ENCODE measurements at places on chromosomes 3 and 15.

- no peak for DNase-seq
Observed at GRCh38 chr15:99253381-99254090, 2.3 kb downstream of the LRRC28 start.

DNA sequence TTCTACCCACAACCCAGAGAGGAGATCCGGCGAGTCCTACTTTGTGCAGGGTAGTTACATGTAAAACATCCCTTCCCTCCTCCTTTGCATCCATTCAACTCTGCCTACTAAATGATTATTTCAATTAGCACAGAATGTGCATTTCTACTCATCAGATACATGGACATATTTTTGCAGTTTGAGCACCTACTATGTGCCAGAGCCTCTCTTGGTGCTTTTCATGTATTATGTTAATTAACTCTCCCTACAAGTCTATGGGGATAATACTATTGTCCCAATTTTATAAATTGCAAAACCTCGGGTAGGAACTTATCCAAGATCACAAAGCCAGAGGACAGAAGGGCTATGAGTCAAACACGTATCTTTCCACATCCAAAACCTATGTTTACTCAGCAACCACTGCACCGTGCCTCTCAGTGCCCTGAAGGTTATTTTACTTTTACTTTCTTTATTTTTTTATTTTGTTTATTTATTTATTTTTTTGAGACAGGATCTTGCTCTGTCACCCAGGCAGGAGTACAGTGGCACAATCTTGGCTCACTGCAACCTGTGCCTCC is 432.8 kb downstream of the MAGI1 start:
- DNase-seq, result no peak

- no peak for DNase-seq
Observed at GRCh38 chr15:66008940-66009562, 139.8 kb downstream of the RAB11A start.

DNA sequence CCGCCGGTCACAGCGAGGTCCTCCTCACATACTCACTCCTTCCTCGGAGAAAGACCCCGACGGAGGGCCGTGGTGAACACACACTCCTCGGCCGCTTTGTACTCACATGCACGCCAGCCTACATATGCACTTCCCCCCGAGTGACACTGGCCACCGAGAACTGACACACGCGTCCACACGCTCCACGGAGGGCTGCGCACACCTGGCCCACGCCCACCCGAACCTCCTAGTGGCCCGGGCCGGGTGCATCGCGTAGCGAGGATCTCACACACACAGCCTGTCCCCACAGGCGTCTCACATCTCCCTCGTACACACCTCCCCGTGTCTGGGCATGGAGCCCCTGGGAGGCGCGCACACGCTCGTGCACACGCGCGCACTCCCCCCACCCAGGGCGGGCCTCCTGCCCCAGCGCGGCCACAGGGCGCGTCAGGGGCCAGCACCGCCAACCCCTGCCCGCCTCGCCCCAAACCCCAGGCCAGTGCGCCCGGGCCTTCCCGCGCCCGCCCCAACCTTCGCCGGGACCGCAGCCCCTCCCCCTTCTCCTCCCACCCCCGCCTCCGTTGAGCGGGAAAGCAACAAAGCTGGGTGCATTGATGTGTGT is 411 bp upstream of the C3orf70 start:
- DNase-seq, result no peak

DNA sequence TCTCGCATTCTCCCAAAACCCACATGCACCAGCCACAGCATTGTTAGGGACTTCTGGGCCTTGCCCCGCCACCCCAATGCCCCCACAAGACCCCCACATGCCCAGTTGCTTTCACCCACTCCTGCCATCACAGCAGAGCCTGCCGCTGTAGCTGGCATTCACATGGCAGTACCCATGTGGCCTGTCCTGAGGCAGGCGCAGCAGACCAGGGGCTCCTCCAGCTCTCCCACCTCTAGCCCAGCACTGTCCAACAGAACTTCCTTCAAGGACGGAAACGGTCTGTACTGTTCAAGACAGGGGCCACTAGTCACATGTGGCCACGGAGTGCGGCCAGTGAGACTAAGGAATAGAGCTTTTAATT is 32.5 kb downstream of the ANP32A start:
- DNase-seq, result no peak

- no peak for DNase-seq
Observed at GRCh38 chr15:70084461-70084860, 13.3 kb downstream of the TLE3 start.

DNA sequence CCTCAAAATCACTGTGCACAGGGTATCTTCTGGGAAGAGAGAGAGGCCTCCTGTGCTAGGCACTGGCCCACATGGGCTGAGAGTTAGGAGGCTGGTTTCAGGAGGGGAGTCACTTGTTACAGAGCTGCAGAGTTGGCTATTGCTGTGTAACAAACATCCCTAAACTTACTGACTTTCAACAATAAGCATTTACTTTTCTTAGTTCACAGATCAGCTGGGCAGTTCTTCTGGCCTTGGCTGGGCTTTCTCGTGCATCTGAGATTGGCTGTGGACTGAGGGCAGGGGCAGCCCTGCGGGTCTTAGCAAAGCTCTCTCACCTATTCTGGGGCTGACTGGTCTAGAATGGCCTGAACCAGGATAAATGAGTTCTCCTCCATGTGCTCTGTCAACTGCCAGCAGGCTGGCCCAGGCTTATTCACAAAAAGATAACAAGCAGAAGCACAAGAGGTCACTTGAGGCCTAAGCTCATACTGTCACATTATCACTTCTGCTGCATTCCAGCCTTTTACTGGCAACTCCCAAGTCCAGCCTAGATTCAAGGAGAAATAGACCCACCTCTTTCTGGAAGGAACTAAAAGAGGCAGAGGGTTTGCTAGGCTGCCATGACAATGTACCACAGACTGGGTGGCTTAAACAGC is 17.2 kb upstream of the RBSN start:
- no peak for DNase-seq

- no peak for DNase-seq
Observed at GRCh38 chr3:124094496-124094895, 102.6 kb upstream of the ROPN1 start.

GRCh38 chr3:72580900-72581299 is 267.3 kb downstream of the SHQ1 start:
- DNase-seq, result no peak

DNA sequence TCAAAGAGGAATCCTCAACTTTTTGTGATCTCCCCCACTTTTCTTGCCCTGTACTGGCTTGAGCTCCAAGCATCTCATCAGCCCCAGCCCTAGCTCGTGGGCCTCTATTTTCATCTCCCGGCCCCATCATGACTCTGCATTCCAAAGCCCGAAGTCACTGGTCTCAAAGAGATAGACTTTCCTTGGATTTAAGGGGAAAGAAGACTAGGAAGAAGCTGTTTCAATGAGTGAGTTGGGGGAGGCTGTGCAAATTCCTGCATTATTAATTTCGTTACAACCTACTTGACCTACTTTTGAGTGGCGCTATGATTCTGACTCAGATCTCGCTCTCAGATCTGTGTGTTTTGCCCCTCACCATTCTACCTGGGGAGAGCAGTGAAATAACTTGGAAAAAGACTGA is 266.6 kb upstream of the TBL1XR1 start:
- DNase-seq, result no peak

GRCh38 chr15:90029024-90029423 is 27.9 kb downstream of the ZNF710 start:
- DNase-seq, result no peak

DNA sequence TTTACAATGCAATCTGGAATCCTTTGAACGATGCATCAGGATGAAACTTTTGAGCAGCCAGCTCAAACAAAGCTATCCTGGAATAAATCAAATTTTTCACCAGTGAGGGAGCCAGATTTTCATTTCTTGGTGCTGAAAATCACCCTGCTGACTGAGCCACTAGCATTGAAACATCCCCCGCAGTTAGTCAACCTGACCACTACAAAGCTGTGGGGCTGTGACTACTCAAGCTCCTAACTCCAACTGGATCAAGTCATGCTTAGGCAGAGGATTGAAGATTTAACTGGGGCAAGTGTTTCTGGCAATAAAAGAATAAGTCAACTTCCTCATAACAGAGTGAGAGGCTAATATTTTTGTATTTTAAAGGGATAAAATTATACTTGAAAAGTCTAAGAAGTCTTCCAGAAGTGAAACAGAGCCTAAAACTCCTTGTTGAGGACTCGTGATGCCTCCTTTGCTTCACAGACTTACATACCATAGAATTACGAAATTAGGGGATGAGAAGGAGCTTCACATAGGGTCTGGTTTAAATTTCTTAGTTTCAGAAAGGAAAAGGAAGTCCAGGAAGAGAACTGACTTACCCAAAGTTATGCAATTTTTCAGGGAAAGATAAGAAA is 177.8 kb downstream of the SERPINI1 start:
- no peak for DNase-seq

DNA sequence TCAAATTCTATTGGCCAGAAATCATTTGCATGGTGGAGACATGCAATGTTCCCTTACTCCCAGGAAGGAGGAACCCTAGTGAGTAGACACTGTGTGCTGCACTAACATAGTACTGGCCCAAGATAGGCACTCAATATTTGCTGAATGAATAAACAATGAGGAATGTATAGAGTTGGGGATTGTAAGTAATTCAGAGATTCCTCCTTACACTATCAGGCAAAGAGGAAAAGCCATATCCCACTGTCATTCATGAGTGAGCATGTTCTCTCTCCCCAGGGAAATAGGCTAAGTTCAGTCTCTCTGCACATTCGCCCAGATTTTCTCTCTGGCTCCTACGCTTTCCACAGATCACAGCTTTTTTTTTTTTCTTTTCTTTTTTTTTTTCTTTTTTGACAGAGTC is 154.9 kb upstream of the WNT5A start:
- no peak for DNase-seq

GRCh38 chr3:82707035-82707434 is 945.6 kb upstream of the GBE1 start:
- no peak for DNase-seq

DNA sequence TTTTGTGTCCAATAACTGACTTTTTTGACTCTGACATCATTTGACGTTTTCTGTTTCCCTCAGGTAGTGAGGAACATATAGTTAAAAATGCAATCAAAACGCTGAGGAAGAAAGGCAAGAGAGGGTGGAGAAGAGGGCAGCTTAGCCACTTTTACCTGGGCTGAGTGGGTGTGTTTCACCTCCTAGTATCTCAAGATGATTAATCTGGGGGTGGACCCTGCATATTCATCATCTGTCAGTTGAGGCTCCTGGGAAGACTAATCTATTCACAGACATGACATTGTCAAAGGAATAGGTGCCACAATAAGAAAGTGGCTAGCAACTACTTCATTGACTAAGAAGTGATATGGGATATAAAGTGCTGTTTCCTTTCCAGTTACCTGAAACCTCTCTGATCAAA is 331.5 kb upstream of the RARB start:
- no peak for DNase-seq

- no peak for DNase-seq
Observed at GRCh38 chr15:85642065-85642692, 152.5 kb downstream of the KLHL25 start.

- peak; percentile 33 for DNase-seq
Observed at GRCh38 chr15:31081056-31081455, 20.5 kb downstream of the TRPM1 start.

DNA sequence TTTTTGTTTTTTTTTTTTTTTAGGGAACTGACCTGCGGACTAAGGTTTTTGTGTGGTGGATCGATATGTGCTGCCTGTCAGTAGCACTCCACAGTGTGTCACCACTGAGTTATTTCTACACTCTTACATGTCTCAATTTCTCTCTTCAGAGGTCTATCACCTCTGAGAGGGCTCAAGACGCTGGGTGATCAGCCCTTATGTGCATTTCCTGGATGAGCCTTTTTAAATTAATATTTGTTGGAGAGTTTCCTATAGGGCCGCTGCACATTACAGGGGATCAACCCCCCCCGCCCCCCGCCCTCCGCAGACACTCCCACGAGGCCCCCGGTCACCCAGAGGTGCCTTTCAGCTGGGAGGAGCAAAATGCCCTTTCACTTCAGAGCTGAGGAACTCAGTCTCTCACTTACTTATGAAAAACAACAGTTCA is 34.5 kb upstream of the AP4E1 start:
- peak; percentile 21 for DNase-seq

DNA sequence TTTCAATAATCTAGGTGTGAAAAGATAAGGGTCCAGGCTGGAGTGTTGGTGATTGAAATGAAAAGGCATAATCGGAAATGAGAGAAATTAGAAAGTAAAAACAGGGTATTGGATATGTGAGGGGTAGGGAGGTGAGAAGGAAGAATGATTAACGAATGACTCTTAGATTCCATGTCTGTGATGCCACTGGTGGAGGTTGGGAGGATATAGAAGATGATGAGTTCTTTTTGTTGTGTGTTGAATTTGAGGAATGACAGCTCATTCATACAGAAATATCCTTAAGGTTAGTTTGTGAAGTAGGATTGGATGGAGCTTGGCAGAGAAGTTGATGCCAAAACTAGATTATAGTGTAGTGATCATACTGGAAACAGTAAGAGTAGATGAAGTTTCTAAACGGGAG is 72.2 kb upstream of the CCNL1 start:
- no peak for DNase-seq

GRCh38 chr3:23961066-23961465 is 16.0 kb downstream of the NR1D2 start:
- DNase-seq, result no peak

- DNase-seq, result no peak
Observed at GRCh38 chr3:41259449-41260062, 60.3 kb downstream of the CTNNB1 start.

GRCh38 chr15:87209891-87210689 is 1046.4 kb downstream of the NTRK3 start:
- no peak for DNase-seq

DNA sequence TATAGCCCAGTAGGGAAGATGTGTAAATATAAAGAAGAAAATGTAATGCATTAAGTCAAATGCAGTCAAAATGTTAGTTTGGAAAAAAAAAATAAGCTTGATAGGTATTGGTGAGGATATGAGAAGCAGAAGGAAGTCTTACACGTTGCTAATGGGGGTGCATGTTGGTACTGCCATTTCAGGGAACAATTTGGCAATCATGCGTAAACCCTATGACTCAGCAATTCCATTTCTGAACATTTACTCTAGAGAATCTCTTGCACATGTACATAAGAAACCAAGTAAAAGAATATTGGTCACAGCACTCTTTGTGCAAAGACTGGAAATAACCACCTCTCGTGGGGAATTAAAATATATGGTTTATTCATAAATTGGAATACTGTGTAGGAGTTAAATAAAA is 35.5 kb upstream of the TIMP4 start:
- DNase-seq, result no peak

- DNase-seq, result no peak
Observed at GRCh38 chr3:58198362-58198761, 12.4 kb downstream of the DNASE1L3 start.

DNA sequence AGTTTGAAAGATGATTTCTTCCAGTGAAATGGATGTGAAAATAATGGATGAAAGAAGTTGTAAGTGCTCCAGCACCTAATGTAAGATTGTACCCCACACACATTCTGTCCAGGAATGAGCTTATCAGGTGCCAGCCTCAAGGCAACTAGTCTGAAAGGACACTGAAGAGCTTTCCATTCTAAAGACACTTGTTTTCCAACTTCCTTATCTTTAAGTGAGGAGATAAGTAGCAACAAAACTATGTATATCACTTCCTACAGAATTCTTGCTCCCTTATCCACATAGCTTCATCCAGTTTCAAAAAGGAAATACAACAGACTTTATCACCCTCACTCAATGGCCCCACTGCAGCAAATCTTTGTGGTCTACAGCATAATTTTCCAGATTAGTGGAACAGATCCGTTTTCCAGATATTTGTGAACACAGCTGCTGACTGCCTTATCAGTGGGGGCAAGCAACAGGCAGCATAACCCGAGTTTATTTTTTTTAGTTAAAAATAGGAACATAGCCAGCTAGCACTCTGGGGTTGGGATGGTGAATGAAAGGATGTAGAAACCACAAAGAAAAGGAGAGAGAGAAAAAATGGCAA is 60.6 kb downstream of the CD200R1L start:
- DNase-seq, result no peak

Data from MM.1S (cell line).